ENCODE measurements at places on chromosomes 12 and 14. TPM values are rescaled to one million over a fixed set of nuclear protein-coding genes. Genes with fewer than 3 reads are reported as not detected.

Gene NTF3
- total RNA-seq = 1.2 TPM

GRCh38 chr12:112176321-112177010 lies 51.1 kb downstream of the TRAFD1 start:
- no peak for DNase-seq

DNA sequence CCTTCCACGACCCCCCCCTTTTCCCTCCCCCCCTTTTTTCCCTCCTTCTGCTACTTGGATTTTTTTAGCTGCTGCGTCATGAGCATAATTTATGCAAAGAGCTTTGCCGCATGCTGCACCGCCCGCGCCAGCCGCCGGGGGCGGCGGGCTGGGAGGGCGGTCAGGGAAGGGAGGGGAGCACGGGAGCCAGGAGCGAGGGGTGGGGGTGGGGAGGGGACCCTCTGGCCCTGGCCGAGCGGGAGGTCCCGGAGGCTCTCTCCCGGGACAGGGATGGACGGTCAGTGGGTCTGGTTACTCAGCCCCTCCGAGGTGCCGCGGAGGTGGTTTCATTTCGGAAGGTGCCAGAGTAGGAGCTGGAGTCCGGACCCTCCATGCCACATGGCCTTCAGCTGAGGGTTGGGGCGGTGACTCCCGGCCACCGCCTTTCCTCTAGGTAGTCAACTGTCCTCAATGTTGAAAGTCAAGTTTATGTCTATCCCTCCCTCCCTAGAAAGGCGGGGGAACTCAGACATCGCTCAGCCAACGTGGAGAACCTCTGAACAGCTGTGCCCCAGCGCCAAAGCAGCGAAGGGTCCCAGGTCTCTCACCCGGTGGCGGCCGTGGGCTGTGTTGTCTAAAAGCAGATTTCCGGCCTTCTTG lies at the start of gene POU6F1:
TSS of gene POU6F1 (minus strand) at position 95 of the 639 bp plus-strand sequence. CDS start 11,226 bp downstream, outside the sequence.
- peak; percentile 55 for DNase-seq

DNA sequence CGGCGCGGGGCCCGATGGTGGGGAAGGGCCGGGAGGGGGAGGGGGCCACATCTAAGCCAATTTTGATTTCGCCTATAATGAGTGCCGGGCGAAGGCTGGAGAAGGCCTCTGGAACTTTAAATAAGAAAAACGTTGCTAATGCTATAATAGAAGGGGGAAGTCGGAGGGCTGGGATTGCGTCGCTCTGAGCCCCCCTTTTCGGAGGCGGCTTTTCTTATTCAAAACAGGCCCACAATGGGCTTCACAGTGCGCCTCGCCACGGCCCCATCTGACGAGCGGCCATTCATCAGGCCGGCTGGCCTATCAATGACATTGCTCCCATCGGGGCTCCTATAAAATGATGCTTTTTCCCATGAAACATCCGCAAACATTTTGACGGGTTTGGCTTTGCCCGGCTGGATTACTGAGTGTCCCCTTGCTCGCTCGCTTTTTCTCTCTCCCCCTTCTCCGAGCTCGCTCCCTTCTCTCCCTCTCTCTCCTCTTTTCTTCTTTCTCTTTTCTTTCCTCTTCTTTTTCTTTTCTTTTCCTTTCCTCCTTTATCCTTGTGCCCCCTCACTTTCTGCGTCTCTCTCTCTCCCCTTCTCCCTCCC lies at the start of gene RFX4:
TSS of gene RFX4 (plus strand) at position 364 of the 590 bp plus-strand sequence. CDS start 317 bp downstream, outside the sequence.
- DNase-seq = no peak

GRCh38 chr14:101972126-101972866 lies 7.9 kb downstream of the DYNC1H1 start:
- DNase-seq = peak; percentile 75

- DNase-seq = no peak
Measured at GRCh38 chr14:94138251-94138650, 8.8 kb upstream of the IFI27L2 start.

- DNase-seq = no peak
Measured at GRCh38 chr12:1533602-1534304, 60.6 kb downstream of the FBXL14 start.

Gene MYH6
- 3.1 TPM for total RNA-seq

DNA sequence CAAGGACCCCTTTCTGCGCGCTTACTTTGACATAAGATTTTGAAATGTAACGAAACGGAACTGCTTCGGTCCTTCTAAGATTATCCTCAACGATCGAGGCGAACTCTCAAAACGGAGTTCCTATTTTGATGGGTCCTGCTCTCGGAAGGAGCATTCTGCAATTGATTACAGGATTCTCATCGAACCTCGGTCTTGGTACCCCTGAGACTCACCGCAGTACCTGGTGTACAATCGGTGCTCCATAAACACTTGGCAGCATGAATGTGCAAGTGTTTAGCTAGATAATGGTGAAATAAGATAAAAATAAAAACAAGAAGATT lies 530 bp upstream of the NEMF start:
- DNase-seq = no peak

DNA sequence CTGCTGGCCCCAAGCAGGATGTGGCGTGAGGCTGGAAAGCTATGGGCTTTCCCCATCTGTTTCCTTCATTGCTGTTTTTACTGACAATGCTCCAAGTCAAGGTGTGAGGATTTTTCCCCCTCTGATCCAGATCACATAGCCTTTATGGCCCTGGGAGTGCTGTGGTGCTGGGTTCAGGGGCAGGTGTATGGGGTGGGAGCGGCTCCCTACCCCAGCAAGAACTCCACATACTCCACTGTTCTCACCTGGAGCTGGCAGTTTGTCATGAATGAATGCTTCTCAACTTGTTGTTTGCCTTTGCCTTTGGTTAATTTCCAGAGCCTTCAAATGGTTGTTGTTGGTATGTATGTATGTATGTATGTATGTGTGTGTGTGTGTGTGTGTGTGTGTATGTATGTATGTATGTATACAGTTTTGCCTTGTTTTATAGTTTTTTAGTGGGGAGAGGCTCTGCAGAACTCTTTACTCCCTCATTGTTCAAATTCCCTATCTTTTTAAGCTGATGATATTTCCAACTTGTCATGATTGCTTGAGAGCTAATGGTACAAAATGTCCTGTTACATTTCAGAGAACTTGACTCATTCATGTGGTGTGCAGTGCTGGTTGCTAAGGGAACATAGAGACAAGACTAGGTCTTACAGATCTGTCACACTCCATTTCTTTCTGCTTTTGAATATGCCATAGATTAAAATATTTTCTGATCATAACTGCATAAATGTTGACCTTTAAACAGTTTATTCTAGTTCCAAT lies 36.6 kb upstream of the ASPG start:
- no peak for DNase-seq

Gene IFNG
- not detected for total RNA-seq

DNA sequence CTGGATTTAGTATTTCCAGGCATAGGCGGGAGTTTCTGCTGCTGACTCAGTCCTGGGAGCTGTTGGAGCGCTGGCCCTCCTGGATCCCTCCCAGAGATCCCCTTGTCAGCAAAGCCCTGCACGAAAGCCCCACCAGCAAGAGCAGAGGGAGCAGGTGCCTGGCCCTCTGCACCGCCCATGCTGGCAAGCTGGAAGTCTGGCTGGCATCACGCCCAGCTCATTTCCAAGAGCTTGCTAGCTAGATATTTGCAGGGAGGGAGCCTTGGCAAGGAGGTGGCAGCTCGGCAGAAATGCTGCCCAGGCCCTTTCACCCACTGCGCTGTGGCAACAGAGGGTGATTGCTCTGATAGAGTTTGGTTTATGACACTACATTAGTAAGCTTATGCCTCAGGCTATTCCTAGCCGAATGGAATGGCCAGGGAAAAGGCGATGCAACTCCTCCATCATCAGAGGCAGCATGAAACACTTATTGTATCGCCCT lies 193.9 kb downstream of the EMP1 start:
- DNase-seq = peak; percentile 93

DNA sequence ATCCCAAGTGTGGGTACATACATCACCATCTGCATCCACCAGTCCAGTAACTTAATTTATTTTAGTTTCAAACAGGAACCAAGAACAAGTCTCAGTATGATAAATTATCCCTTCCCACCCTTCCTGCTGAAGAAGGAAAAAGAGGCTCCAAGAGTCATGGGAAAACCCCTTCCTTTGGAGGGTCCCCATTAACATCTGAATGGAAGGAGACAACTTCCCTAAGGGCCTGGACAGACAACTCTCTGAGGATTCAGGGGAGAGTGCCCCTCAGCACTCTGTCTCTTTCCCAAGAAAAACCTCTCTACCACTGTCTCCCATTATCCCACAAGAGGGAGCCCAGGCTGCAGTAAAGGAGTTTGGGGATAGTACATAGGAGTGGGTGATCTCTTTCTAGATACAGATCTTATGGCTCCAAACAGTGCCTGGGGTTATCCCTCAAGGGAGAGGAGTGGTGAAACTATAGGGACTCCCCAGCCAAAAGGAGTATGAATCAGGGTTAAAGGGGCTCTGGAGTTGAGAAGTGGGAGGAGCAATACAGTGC lies 6.2 kb downstream of the WNT10B start:
- no peak for DNase-seq

Data from prostate gland (tissue), 2 donors.